Skin of body (tissue), 3 donors: ENCODE measurements at places on chromosomes 7 and 10.

GRCh38 chr10:132482090-132482800 lies 55.3 kb upstream of the INPP5A start:
- peak; percentile 74 for DNase-seq

DNA sequence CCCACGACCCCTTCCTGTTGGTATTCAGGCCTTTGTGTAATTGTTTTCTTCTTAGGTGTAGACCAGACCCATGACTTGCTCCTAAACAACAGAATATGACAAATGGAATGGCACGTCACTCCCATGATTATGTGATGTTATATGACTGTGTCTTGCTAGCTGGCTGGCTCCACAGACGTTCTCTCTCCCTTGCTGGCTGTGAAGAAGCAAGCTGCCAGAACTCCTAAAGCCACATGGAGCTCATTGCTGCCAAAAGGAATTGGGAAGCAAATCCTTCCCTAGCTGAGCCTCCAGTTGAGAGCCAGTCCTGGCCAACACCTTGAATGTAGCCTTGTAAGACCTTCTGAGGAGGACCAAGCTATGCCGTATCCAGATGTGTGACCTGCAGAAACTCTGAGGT lies 74.2 kb downstream of the RAB18 start:
- DNase-seq = peak; percentile 25

- no peak for DNase-seq
Measured at GRCh38 chr7:5827755-5828154, 46.3 kb upstream of the RNF216 start.

DNA sequence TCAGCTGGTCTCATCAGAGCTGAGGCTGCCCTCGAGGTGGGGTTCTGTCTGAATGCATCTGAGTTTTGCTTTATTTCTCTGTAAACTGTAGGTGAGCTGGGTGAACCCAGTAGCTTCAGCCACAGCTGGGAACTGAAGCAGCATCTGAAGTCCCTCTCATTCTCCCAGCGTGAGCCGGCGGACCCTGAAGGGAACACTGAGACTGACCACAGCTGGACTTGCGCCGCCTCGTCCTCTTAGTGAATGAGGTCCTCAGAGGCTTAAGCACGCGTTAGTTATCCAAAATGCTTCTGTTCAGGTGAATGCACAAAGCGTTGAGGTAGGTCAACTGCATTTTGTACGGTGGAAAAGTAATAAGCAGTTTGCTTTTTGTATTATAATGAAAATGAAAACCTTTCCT lies 76.6 kb downstream of the AMZ1 start:
- DNase-seq = no peak
